GDM1 (cell line): ENCODE measurements at places on chromosomes 13 and 19.

DNA sequence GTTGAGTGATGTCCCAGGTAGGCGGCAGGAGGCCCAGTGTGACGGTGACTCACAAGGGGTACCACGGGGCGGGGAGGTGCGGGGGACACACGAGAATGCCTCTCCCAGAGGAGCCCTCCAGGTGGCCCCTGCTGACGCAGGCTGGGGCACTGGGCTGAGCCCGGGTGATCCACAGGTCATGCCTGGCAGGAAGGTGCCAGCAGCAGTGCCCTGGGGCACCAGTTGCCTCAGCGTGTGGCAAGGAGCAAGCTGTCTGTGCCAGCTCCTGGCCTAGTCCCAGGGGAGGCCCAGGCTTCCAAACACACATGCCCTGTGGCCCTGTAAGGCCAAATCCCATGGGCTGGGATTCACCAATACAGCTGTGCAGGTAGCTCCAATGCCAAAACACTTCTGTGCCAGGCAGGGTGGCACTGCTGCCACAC is 28.0 kb downstream of the AKT2 start:
- no peak for DNase-seq

DNA sequence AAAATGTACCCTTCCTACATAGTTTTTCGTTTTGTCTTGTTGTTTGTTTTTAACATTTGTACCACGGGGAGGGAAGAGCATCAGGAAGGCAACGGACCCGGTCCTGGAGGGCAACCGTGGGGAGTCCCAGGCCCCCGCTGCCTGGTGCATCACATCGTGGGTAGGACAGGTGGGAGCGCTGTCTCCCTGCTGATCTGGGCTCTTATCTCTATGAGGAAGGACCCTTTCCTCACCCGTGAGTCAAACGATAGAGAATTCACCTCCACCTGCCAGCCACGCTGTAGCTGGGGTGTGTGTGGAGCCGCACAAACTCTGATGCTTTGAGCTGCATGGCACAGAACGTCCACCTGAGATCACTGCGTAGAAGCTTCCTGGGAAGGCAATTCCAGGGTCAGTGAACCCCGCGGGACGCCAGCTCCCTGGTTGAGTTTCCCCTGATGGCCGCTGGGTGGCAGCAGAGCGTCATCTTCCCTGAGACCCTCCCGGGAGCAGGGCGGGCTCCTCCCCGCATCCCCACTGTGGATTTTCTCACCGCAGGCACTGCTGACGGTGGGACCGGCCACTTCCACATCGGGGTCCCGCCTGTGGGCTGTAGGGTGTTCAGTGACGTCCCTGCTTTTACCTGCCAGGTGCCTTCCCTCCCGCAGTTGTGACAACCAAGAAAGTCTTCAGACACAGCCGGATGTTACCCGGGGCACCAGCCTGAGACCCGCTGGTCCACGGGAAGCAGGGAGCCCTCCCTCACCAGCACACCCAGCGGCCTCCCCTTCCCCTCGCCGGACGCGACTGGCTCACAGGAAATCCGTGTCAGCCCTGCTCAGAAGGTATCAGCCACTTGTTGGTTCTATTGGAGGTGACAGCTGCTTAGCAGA is 54.7 kb downstream of the ZNF787 start:
- peak; percentile 20 for DNase-seq

GRCh38 chr19:13981988-13982501 is 24.1 kb downstream of the RFX1 start:
- DNase-seq: no peak

DNA sequence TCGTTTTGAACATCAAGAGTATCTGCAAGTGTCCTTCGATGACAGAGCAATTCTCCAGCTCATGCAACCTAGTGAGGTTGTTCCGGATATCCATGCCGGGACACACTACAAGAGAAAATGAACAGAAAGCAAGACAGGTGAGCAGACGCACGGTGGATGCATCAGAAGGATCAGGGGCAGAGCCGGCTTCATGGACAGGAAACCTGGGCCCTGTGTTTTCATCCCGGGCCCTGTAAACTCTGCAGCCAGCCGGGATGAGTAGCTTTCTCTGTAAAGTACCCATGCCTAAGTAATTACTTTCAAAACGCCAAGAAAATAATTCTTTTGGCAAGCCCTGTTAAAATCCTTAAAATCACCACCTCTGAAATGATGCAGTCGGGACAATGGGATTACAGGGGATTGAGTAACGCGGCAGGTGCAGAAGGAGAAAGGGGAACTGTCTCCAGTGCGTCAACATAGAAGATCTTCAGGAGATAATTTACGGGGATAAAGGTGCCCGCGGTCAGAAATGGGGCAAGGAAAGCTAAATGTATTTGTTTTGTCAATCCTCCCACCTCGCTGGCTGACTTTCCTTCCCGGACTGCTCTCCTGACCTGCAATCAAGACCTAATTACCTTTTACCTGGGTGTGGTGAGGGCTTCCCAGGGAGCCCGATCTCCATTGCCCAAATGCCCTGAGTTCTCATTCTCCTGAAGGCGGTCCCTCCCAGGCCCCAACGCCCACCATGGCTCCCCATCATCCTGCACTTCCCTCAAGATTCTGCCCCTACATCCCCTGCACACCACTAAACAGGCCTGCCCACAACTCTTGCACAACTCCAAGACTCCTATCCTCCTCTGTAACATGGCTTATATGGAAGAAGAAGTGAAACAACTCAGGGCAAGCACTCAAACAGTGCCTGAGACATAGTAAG is 26.2 kb downstream of the INSR start:
- DNase-seq: no peak

DNA sequence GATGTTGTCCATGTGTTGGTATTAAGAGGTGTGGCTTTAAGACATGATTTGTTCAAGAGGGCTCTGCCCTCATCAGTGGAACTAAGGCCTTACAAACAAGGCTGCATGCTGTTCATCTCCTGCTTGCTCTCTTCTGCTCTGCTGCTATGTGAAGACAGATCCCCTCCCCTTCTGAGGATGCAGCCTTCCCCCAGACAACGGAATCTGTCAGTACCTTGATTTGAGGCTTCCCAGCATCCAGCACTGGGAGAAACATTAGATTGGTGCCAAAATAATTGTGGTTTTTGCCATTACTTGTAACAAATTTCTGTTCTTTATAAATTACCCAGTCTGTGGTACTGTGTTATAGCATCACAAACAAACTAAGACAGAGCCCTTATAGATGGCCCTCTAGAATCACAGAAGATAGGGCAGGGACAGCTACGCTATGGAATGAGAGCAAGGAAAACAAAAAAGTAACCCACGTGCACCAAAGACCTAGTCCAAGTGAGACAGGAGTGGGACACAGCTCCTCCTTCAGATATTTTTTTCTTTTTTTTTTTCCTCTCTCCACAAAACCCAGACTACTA is 151.5 kb upstream of the RXFP2 start:
- no peak for DNase-seq

DNA sequence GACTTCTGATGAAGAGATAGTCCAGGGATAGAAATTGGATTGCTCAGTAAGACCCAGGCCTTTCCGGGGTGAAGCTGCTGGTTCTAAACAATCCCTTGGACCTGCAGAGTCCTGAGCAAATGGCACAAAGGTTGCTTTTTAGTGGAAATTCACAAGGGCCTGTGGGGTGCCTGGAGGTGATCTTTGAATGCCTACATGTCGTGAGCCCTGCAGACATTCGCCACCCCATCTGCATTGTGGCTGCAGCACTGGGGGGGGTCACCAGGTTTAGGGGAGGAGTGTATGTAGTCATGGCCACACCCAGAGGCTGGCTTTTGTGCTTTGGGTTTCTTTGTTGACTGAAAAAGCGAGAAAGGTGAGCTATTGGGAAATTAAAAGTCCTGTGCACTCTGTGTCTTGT is 41.4 kb downstream of the SLC7A9 start:
- DNase-seq: no peak

DNA sequence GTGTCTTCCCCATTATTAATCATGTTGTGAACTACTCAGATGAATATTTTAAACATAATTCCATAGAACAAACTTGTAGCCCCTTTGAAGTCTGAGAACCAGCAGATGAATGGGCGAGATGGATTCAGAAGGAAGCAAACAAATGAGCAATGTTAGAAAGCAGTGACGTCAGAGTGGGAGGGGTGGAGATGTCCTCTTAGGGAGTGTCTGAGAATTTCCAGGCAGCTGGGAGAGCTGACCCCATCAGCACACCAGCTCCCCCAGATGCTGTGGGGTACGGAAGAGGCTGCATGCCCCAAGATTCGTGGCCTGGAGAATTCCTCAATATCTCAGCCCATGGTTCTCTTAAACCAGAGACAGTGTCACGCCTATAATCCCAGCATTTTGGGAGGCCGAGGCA is 68.6 kb downstream of the DPF1 start:
- no peak for DNase-seq

- no peak for DNase-seq
These were observed 2.1 kb downstream of the CSNK1G2 start for GRCh38 chr19:1942934-1943555.

DNA sequence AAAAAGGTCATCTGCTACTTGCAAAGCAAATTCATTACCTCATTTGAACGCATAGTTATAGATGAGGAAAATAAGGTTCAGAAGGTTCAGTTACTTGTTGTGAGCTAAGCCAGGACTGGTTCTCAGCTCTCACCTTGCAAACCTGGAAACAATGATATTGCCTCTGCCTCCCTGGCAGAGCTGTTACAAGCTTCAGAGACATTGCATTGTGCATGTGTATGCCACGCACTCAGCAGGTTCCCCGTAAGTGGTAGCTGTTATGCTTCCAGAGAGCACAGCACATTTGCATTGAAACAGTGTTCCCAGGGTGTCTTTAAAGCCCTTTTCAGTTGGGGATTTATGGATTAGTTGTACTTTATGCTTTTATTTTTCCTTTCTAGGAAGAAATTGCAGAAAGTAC is 80.6 kb downstream of the DGKH start:
- DNase-seq: no peak

DNA sequence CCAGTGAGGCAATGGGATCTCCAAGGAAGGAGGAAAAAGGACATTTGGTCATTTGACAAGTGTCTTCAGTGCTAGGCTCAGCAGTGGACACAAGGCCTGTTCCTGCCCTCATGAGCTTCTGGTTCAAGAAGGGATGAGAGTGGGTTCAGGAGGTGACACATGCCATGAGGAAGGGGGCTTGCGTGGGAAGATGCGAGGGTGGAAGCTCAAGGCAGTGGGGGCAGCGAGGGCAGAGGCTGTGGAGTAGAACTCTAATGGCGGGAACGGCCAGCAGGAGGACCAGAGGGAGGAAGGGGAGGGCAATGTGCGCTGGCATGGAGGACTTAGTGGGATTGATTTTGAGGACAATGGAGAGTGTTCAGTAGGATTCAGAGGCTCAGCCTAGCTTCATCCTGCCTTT is 3.3 kb downstream of the PIK3R2 start:
- no peak for DNase-seq

DNA sequence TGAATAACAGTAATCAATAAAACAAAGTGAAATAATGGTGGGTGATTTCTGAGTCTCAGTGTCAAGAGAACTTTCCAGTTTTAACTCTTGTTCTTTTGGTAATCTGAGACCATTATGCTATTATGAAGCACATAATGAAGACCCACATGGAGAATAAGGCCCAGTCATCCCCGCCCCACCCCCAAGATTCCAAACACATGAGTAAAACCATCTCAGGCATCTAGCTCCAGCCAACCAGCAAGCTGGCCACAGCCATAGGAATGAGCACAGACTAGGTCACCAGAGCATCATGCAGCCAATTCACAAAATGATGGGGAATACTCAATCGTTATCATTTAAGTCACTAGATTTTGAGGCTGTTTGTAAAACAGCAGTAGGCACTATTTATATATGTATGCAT is 1769.0 kb upstream of the PCDH20 start:
- DNase-seq: no peak

- DNase-seq: peak; percentile 75
These were observed 21.9 kb upstream of the CPB2 start for GRCh38 chr13:46126552-46127357.

- DNase-seq: no peak
These were observed 40.8 kb downstream of the SERPINE3 start for GRCh38 chr13:51380269-51380668.

DNA sequence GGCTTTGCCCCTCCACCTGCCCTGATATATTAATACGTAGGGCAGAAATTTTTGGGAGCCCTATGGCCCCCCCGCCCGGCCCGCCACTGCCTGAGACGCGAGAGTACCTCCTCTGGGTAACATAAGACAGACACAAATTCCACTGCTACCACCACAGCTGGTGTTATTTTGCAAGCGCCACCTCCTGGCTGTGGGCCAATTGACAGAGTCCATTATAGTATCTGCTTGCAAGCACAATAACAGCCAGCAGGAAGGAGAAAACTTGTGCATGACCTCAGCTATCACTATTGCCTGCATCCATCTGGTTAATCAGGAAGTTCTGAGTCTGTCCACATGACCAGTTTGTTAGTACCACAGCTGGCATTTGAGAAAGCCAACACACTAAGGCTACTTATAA is 25.3 kb upstream of the OR10H2 start:
- no peak for DNase-seq

GRCh38 chr19:7397687-7398086 is 49.0 kb downstream of the ARHGEF18 start:
- DNase-seq: no peak

- DNase-seq: no peak
These were observed 238.7 kb downstream of the EFNB2 start for GRCh38 chr13:106296723-106297122.

- DNase-seq: no peak
These were observed 160.1 kb downstream of the COG6 start for GRCh38 chr13:39815345-39816111.
